ENCODE measurements at places on chromosomes 11 and 22.

DNA sequence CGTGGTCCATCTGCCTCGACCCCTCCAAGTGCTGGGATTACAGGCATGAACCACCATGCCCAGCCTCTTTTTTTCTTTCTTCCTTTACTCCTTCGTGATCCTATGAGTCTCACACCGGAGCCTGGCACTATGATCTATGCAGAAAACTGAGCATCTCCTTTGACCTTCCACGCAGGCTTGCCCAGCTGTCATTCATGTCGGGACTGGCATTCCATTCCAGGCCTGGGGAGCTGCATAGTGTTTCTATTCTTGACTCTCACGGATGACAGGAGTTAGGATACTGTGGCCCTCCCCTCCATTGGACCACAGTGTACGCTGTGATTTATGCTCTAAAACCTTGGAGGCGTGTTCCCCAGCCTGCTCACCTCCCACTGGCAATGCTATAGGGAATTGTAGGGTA is 611.8 kb downstream of the BRD1 start:
- DNase-seq, result no peak

- no peak for DNase-seq
These were observed 156.0 kb upstream of the CADM1 start for GRCh38 chr11:115660030-115660805.

GRCh38 chr11:57873196-57873911 is 111.8 kb downstream of the CTNND1 start:
- no peak for DNase-seq

DNA sequence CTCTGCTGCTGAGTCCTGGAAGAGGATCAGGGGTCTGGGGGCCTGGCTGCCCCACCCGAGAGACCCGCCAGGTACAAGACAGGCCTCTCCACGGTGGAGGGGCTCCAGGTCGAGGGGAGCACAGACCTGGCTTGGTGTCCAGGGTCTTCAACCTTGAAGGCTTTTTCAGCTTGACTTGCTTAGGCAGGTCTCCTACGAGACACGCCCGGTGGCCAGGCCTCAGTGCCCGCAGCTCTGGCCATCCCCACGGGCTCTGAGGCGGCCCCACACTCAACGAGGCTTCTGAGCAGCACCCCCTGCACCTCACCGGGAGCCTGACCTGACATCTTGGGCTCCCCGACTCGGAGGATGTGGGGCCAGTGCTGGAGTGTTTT is 6.6 kb upstream of the PLXNB2 start:
- DNase-seq, result no peak

DNA sequence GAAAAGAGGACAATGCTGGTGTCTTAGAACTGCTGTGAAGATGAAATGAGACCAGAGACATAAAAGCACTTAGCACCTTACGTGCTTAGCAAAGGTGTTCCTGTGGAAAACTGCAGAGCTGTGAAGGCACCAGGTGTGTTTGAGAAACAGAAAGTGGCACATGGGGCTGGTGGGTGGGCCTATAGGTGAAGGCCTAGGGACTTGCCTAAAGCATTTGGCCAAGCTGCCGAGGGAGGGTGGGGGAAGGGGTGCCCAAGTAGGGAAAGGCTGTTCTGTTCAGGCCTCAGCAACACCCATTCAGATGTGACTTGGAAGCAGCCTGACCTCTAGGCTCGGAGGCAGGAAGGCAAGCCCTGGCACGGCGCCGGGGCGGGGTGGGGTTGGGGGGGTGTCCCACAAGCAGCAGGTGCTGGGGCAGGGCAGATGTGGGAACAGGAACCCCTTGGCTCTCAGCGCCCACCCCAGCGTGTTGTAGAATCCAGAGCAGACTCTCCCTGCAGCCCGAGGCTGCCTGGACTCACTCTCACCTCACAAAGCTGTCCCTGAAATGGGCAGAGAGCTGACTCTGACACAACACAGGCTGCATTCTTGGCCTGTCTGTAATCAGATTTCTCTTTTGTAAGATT is 366.7 kb upstream of the NARS2 start:
- no peak for DNase-seq

- no peak for DNase-seq
These were observed 11.3 kb downstream of the CHRNA10 start for GRCh38 chr11:3659595-3660515.

DNA sequence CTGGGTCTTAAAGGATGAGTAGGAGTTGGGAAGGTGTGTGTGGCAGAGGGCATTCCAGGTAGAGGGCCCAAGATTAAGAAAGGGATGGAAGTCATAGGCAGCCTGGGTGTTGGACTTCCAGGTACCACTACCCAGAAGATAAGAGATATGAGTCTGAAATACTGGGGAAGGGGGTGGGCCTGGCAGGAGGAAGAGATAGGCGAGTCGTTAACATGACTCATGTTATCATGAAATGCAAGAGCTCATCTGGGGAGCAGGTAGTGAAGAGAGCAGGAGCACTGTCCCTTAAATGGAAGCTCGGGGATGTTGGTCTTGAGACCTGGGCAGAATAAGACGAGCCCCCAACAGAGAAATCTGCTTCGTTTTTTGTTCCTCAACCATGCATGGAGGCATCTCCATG is 10.2 kb downstream of the ZC3H7B start:
- no peak for DNase-seq

- no peak for DNase-seq
These were observed 387.9 kb downstream of the MIAT start for GRCh38 chr22:27045103-27045947.

- peak; percentile 15 for DNase-seq
These were observed 1.6 kb upstream of the ELFN2 start for GRCh38 chr22:37428649-37429586.

Data from stimulated activated CD8-positive, alpha-beta memory T cell treated with anti-CD3 and anti-CD28 coated beads, Interleukin-7, amount 100 ng/mL, for 1 hour (primary cell).